Dermis microvascular lymphatic vessel endothelial cell (primary cell): ENCODE measurements at places on chromosomes 3 and 15.

DNA sequence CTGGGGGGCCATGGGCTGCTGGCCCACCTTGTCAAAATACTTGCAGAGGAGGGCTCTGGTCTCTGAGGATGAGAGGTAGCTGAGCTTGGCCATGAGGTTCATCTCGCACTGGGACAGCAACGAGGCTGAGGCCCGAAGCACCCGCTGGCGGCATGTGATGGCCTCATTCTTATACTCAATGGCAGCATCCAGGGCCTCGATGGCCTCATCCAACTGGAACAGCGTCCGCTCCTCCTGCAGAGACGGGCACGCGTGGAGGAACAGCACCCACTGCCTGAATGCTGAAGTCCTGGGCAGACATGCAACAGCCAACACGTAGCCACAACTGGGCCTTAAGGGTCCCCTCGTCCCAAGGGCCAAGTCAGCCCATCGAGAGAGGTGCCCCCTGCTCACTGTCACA lies 25.0 kb downstream of the KIF7 start:
- DNase-seq = no peak

DNA sequence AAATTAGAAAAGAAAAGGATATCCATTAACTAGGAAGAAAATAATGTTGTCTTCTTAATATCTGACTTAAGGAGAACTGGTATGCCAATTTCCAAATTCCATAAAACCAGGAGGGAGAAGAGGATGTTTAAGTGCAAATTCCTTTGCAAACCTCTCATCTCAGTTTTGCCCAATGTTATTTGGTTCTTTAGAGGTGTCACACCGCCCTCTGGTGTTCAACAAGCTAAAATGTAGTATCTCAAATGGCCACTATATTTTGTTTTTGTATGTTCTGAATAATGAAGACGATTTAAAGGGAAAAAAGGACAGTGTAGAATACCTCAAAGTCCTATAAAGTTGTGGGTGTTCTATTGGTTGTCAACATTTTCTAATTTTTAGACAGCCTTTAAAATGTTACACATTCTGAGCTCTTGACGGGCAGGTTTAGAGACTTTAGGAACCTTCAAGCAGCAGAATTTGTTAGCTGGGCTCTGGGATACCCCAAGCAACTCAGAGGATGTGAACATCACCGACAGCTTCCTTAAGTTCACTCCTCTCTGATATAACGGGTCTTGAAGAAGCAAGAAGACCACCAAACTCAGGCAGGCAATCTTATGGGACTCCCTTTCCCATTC lies 458.3 kb downstream of the MFSD1 start:
- peak; percentile 43 for DNase-seq

- DNase-seq = no peak
These were observed 37.0 kb downstream of the OPA1 start for GRCh38 chr3:193630005-193630404.

- no peak for DNase-seq
These were observed 104.1 kb downstream of the SERPINI1 start for GRCh38 chr3:167839460-167840134.

GRCh38 chr3:67685499-67685898 lies 31.1 kb upstream of the SUCLG2 start:
- no peak for DNase-seq

DNA sequence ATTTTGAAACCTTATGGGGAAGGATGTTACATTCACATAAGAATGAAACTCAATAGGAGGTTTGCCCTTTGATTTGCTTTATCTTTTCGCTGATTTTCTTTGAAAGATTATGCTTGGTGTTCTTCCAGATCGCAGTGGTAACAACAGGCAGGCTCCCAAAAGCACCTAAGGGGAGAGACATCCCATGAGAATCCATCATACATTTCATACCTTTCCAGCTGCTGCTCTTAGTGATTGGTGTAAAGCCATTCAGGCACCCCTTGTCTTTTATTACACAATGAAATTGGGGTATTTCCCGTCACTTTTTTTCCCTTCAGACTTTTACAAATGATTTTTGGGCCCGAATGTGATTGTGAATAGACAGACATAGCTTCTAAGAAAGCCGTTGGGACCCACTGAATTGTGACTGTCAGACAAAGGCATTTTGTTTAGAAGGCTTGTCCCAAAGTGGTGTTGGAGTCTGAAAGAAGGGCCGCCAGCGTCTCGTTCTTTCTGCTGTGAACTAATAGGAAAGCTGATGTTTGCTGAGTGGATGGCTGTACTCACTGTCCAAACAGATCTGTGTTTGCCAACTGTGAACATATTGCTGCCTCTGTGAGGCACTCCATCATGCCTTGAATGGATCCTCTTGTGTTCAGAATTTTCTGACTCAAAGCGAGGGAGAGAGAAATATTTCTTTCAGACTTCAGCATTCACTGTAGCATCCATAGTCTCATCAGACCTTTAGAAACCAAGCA lies 164.3 kb downstream of the FNDC3B start:
- DNase-seq = no peak
